ENCODE measurements at places on chromosomes 5 and 9.

DNA sequence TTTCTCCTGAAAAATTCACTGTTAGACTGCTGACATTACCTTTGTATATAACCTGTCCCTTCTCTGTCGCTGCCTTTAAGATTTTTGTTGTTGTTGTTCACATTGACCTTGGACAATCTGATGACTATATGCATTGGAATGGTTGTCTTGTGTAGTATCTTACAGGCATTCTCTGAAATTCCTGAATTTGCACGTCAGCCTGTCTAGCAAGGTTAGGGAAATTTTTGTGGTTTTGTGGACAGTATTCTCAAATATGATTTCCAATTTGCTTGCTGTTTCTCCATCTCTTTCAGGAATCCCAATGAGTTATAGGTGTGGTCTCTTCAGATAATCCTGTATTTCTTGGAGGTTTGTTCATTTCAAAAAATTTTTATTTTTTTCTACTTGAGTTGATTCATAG, 140.8 kb downstream of the PRR16 start:
- no peak for DNase-seq

GRCh38 chr5:143923634-143924266, 111.8 kb downstream of the HMHB1 start:
- no peak for DNase-seq

- no peak for DNase-seq
Measured at GRCh38 chr9:107163370-107163769, 119.7 kb upstream of the RAD23B start.

DNA sequence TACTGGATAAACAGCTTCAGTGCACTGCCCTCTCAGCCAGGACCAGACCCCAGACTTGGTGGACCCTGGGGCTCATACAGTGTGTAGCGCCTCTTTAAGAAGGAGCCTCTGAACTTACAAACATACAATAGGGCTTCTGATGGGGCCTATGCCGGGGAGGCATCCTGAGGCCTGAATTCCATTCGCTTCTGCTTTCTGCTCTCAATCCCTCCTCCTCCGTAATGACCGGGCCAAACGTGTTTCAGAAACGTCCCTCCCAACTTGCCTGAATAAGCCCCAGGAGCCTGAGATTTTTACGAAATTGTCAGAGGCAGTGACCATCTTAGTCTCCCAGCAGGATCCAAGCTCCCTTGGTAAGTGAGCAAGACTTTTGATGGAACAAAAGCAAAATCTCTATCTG, 128.1 kb upstream of the BOD1 start:
- DNase-seq: no peak

GRCh38 chr9:2023532-2023931, 8.4 kb downstream of the SMARCA2 start:
- DNase-seq: no peak

- DNase-seq: no peak
Measured at GRCh38 chr5:133368916-133369783, 243.2 kb downstream of the FSTL4 start.

DNA sequence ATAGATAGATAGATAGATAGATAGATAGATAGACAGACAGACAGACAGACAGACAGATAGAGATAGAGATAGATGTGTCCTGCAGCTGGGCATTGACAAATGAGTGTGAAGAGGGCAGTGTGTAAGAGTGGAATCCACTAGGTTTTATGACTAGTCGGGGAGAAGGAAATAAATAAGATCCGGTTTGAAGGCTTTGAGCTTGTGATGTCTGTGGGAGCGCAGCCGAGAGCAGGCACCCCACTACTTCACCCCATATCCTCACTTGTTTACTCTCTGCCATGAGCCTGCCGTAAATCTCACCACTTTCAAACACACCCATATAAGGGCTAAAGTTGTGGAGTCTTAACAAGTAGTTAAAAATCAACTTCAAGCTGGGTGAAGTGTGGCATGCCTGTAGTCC, 1.4 kb upstream of the SUSD1 start:
- DNase-seq: no peak

- DNase-seq: no peak
Measured at GRCh38 chr5:144333336-144333920, 162.8 kb downstream of the KCTD16 start.

DNA sequence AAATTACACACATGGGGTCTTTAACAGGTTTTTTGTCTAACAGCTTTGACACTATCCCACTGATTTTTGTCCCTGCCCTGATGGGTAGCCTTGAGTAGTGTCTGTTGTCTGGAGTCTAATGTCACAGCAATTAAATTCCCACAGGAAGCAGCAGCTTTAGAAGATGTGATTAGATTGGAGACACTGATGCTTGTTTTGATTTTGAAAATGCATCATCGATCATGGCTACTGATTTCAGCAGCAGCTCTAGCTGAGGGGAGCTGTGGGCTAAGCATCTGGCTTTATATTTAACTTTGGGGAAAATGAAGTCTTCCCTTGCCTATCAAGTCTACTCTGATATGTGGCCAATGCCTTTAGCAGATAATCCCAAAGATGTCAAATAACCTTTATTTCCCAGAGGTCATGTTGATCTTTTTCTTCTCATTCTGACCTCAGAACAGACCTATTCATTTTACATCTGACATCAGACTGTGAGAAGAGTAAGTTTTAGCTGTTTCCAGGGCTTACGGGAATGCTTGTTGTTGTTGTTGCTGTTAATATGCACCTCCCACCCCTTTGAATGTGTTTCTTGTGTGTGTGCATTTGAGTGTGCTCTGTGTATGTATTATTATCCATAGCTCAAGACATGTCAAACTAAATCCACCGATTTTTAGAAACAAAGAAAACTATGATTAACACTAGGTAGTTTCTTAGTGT, 704.9 kb upstream of the NUDT12 start:
- DNase-seq: no peak

DNA sequence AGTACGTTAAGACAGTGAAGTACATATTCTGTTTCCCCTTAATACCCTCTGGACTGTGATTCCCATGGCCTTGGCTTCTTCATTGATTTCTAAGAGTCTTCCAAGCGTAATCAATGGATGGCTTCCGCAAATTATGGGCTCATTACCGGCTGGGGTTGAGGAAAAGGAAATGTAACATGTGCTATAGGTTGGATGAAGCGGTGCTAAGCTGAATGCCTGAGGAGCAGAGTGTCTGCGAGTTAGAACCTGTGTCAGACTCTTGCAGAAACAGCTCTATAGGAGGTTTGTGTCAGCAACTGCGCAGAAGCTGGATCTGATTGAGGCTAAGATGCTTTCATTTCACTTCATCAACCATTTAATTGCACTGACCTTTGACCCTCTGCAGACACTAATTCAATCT, 114.3 kb upstream of the CDH18 start:
- no peak for DNase-seq

- no peak for DNase-seq
Measured at GRCh38 chr9:99264070-99264680, 42.1 kb downstream of the SEC61B start.

- DNase-seq: no peak
Measured at GRCh38 chr9:109355564-109356297, 34.9 kb upstream of the EPB41L4B start.

DNA sequence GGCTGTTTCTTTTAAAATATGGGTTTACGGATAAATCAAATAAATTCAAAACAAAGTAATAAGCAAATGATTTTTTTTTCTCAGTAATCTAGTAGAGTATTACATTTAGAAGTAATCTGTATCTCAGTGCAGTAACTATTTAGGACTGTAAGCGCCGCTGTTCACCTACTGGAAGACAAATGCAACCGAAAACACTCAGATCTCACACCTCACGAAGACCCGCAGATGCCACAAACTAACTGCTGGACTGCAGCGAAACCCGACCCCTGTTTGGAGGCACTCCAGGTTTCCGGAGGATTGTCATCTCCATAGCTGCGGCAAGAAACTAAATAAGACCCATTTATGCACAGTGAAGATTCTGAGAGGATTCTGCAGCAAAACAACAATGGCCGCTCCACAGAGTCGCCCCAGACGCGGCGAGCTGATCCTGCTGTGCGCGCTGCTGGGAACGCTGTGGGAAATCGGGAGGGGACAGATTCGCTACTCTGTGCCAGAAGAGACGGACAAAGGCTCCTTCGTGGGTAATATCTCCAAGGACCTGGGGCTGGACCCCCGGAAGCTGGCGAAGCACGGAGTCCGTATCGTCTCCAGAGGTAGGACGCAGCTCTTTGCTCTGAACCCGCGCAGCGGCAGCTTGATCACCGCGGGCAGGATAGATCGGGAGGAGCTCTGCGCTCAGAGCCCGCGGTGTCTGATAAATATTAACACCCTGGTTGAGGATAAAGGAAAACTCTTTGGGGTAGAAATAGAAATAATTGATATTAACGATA, at the start of gene PCDHGA8:
TSS of gene PCDHGA8 (plus strand) at position 205 of the 770 bp plus-strand sequence. CDS start at position 386, 181 bp downstream.
- DNase-seq: no peak

DNA sequence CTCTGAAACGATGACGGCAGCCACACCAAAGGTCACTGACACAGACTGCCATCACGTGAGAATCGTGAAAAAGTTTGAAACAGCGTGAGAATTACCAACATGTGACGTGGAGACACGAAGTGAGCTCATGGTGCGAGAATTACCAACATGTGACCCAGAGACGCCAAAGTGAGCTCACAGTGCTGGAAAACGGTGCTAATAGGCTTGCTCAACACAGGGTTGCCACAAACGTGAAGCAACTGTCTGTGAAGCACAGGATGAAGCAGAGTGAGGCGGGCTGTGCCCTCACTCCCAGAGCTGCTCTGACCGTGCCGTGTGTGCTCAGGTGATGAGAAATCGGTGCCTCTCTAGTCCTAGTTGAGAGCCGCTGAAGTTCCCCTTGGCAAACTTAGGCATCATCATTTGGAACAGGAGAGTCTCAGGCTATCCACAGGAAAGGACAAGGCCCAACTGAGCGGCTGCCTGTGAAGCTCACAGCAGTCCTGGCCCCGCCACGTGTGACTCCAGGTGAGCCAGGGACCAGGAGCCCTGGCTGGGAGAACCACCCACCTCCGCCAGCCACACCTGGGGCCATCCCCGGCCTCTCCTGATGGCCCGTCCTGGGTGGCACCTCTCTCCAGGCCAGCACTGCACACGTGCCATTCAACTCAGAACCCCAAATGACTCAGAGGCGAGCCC, 29.8 kb upstream of the SLC6A3 start:
- DNase-seq: no peak

DNA sequence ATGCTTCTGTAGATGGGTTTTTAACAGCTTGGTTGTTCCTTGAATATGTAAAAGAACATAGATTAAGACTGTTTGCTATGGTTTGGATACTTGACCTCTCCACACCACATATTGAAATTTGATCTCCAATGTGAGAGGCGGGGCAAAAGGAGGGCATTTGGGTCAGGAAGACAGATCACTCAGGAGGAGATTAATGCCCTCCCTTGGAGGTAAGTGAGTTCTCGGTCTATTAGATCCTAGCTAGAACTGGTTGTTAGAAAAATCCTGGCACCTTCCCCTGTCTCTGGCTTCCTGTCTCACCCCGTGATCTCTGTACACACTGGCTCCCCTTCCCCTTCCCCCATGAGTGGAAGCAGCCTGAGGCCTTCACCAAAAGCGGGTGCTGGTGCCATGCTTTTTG, 281.1 kb upstream of the ANKRD55 start:
- DNase-seq: no peak

DNA sequence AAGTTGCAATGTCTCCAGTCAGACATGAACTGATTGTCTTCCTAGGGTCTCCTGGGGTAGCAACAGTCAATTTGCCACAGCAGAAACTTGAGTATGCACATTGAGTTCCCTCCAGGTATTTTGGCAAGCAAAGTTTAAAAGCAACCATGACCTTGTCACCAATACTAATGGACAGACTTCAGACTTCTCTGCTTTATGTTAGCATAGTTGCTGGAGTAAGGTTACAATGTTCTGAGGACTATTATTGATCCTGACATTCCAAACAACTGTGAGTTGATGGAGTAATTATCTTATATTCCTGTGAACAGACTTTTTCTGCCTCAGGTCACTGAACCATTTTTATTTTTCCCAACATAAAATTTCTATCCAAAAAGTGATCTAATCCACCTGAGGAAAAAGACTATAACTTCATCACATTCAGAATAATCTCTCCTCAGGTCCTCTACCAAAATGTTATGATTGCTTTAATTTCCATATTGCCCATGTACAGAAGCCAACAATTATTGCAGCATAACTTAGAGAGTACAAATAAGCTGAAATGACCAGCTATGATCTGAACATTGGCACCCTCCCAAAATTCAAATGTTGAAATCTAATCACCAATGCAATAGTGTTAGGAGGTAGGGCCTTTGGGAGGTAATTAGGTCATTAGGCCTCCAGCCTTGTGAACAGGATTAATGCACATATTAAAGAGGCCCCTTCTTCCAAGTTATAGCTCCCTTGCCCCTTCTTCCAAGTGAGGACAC, 228.3 kb downstream of the PDE4D start:
- DNase-seq: no peak

DNA sequence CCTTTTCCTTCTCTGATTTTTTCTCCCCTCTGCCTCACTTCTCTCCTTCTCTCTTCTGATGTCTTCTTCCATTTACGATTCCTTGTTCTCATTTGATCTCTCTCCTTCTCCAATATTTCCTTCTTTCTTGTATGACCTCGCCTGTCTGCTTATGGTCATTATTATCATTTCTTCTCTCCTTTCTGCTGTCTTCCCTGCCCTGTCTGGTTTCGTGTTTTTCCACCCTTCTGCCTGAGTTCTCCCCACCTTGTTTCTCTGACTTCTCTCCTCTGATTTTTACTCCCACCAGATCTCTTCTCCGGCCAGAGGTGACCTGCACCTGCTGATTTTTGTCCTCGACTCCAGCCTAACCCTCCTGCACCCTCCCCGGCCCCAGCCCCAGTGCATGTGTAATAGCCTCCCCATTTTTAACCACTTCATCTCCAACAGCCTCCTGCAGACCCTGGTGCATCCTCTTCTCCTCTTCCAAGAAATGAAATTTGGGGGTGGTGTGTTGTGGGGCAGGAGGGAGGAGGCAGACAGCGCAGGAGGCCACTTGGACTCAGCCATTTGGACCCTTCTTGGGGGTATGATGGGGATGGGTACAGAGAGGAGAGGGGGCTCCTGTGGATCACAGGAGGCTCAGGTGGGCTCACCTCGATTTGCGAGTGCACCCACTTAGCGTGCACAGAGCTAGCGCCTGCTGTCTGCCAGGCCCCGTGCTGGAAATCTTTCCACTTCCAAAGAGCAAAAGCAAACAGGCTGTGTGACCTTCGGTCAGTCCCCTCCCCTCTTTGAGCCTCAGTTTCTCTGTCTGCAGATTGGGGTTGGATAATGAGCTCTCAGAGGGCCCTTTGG, 32.5 kb downstream of the GSN start:
- no peak for DNase-seq

- no peak for DNase-seq
Measured at GRCh38 chr5:141598391-141599345, 20.1 kb downstream of the DIAPH1 start.

- no peak for DNase-seq
Measured at GRCh38 chr9:89538871-89539270, 41.0 kb upstream of the SEMA4D start.

DNA sequence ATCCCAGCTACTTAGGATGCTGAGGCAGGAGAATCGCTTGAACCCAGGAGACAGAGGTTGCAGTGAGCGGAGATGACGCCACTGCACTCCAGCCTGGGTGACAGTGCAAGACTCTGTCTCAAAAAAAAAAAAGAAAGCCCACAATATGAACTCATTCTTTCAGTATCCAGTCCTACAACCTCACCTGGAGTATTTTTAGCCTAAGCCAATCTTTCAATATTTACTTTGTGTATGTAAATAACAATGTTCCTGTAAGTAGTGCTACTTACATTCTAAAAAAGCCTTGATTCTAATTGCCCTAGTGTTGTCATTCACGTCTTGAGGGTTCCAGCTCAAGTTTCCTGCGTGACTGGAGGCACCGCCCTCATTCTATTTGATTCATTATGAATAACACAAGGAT, 62.0 kb downstream of the BHMT start:
- no peak for DNase-seq

All from stimulated activated CD4-positive, alpha-beta T cell treated with anti-CD3 and anti-CD28 coated beads, Interleukin-2, amount 100 ng/mL, for 48 hours (primary cell).